Stimulated activated CD8-positive, alpha-beta memory T cell treated with anti-CD3 and anti-CD28 coated beads, Interleukin-2, amount 100 ng/mL, for 1 hour (primary cell): ENCODE measurements at places on chromosomes 3 and 15.

DNA sequence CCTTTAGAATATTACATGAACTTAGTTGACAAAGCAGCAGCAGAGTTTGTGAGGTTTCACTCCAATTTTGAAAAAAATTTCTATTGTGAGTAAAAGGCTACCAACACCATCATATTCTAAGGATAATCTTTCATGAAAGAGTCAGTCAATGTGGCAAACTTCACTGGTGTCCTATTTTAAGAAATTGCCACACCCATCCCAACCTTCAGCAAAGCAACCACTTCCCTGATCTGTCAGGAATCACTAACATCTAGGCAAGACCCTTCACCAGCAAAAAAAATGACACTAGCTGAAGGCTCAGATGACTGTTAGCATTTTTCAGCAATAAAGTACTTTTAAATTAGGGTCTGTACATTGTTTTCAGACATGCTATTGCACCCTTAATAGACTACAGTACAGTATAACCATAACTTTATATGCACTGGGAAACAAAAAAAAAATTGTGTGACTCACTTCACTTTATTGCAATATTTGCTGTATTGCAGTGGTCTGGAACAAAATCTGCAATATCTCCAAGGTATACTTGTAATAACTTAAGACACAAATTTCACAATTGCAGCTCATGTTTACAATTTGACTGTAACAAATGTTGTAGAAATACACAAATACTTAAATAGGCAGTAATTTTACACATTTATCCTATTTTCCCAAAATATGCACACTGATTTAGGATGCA is 38.9 kb upstream of the ALCAM start:
- no peak for DNase-seq

DNA sequence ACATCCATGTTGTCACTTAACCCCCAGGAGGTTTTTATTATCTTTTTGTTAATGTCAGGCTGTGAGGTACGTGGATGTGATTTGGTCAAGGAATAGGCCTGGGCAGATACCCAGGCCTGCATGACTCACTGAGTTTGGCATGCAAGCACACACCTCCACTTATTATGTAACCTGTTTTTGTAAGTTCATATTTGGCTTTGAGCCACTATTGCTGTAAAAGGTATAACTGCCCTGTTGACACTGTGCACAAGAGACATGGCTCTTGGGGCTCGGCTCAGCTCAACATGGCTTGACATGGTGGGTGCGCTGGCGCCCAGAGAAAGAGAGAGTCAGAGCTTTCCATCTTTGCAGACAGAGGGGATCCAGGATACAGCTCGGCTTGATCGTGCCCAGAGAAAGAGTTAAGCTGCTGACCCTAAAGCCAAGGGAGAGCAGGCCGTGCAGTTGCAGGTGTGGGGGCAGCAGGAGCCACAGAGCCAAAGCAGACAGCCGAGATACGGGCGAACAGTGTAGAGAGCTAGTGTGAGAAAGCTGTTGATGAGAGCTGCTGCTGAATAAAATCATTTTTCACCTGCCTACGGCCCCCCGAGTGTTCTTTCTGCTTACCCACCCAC is 67.9 kb upstream of the UNC13C start:
- DNase-seq = no peak

DNA sequence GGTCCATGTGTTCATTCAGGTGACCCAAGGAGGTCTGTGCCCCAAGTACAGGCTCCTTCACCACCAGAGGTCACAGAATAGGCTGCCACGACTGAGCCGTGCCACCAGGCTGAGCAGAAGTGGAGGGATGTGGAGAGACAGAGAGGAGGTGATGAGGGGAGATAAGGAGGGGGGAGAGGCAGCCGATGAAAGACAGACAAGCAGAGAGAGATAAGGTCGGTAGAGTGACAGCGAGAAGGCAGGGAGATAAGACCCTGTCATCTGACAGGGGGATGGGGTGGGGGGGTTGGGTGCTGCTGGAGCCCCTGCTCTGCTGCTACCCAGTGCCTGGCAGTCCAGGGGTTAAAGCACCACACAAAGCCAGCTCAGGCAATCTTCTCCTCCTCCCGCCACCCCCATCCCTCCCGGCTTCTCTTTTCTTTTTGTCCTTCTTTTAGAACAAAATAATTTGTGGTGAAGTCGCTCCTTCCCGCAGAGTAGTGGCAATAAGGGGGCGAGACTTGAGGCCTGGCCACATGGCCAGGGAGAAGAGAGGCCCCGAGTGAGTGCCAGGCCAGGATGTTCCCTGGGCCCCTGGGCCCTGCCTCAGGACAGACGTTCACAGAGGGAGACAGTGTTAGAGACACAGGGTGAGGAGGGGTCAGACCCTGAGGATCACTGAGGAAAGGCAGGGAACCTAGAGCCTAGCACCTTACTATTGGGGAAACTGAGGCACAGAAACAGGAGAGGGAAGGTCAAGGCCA is 67.9 kb downstream of the CACNA2D2 start:
- no peak for DNase-seq

DNA sequence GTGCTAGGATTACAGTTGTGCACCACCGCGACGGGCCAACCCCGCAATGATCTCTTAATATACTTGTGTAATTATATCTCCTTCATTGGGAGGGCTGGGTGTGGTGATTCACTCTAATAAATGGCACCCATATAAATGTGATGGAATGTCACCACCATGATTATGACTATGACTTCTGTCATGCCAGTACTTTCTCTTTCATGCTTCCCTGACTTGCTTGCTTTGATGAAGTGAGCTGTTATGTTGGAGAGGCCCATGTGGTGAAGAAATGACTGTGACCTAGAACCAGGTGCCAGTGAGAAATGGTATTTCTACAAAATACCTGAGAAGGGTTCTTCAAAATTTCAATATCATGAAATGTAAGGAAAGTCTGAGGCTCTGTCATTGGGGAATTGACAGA is 24.4 kb upstream of the TP63 start:
- DNase-seq = no peak

- no peak for DNase-seq
These were observed 1250.0 kb upstream of the GBE1 start for GRCh38 chr3:83011481-83011880.
